ENCODE measurements at places on chromosomes 12 and 14.

DNA sequence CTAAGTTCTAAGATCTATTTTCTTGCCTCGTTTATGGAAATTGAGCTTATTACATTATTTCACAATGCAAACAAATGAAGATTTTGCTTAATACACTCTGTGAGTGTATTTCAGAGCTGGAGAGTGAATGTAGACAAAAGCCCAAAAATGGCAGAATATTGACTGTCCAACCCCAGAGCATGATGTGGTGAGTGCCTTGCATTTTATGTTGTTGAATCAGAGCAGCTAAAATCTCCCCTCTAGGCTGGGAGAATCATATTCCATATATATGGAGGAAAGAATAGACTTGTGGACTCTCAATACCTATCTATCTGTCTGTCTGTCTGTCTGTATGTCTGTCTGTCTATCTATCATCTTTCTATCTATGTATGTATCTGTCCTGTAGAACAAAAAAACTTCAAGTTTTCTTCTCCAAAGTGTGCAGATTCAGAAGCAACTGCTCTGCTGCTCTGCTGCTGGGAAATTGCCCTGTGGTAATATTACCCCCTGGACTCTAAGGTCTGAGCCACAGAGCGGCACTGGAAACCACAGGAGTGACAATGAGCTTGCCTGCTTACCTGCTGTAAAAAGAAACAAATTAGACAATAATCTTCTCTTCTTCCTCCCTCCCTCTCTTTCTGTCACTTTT, 209.4 kb upstream of the PRICKLE1 start:
- DNase-seq: no peak

DNA sequence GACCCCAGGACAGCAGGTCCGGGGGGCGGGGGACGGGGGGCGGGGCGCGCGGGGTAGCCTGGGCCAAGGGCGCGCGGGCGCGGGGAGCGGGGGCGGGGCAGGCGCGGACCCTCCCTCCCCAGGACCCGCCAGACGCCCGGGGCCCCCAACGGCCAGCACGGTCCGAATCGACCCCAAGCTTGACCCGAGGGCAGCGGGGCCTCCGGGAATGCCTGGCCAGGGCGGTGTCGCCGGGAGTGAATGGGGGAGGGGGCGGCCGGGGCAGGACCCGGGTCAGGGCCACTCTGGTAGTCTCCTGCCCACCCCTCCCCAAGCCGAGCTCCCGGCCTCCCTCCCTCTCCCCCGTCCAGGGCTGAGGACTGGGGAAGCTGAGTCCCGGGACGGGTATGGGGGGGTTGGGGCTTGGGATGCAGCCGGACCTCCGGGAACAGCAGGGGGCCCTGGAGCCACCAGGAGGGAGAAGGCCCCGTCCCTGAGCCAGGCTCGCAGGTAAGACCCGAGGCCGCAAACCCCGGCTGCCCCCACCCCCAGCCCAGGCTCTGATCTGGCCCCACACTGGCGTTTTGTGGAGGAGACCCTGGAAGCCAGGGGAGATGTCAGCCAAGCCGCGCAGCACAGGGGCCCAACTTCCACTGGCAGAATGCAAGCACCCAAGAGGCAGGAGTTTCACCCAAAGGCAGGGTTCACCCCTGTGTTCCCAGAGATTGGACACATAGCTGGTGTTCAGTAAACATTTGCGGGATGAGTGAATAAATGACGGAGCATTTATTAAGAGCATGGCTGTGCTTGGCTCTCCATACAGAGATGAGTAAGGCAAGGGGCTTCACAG, 545 bp upstream of the GALNT9 start:
- no peak for DNase-seq

DNA sequence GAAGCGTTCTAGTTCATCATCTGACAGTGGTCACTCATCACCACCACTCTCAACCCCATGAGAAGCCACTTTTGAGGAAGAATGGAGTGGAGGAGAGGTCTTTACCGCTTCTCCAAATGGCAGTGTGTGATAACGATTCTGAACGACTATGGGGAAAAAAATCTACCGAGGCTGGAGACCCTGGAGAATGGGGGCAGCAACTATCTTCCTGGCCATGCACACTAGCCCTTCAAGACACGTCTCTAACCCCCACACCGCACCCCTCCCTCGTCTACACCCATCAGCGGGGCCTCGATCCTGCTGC, 365 bp downstream of the ING4 start:
- no peak for DNase-seq

GRCh38 chr12:68100241-68100640, 59.3 kb downstream of the IFNG start:
- no peak for DNase-seq

DNA sequence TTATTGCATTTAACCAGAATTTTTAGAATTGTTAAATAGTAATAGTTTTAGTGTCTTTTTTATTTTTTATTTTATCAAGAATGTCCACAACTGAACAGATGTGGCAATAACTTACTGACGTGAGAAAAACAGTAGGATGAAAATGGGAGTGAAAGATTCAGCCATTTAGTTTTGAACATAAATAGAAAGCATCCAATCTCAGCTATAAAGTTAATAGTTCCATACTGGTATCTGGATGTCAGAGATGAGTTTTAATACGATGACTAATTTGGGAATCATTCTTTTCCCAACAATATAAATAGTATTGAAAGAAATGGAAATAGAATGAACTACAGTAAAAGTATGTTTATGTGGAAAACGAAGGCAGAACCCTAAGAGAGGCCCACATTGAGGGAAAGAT, 159.4 kb downstream of the EPS8 start:
- DNase-seq: no peak

GRCh38 chr14:65329911-65330310, 82.6 kb upstream of the FUT8 start:
- DNase-seq: no peak

DNA sequence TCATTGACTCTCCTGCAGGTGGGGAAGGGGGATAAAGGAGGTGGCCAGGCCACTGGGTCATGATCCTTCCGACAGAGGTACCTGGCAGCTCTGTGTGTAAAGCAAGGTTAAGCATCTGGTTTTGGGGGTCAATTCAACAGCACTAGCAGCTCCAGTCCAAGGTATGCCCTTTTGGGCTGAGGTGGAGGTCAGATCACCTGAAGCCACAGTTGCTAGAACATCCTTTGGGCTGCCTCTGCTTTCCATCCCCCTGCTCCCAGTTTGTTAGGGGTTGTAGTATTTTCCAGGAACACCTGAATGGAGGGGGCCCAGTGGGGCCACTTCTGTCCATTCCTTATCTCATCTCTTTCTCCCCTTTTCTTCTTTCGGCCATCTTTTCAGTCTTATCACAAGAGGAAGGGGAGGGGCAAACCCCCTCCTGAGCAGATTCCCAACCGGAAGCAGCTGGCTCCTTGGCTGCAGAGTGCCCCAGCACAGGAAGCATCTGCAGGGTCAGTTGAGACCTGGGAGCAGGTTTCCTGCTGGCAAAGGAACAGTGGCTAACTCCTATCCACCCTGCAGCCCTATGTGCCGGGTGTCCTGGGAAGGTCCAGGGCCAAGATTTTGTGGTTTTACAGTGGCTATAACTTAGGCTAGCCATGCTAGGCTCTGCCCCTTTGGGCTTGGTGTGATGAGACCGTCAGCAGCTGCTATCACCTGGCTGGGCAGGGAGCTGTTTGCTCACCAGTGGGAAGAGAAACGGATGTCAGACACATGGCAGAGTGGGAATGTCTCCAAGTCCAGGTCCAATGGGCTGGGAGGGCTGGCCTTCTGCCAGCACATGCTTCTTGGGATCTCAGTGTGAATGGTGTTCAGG, 40.2 kb downstream of the SH2B3 start:
- no peak for DNase-seq

GRCh38 chr12:90829044-90829443, 125.9 kb downstream of the CCER1 start:
- no peak for DNase-seq

DNA sequence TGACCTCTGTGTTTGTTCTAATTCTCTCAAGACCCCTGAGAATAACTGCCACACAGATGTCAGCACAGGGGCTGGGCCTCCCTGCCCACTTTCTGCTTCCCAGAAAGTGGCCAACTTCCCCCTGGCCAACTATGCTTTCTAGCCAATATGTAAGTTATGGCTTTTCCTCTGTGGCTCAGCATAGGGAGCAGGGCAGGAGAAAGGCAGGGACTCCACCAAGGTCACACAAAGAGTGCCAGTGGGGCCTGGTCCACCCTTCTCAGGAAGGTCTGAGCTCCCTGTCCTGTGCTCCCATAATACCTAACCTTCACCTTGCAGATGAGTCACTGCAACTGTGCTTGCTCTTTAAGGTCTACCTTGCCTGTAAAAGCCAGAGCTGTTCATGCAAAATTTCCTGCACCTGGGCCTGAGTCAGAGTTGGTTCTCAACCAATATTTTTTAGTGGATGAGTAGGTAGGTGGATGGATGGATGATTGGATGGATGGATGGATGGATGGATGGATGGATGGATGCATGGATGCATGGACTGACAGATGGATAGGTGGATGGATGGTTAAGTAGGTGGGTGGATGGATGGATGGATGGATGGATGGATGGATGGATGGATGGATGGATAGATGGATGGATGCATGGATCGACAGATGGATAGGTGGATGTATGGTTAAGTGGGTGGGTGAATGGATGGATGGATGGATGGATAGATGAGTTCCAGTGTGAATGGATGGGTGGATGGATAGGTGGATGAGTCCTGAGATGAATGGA, 64.2 kb downstream of the DIO3 start:
- no peak for DNase-seq

GRCh38 chr14:23091294-23092225, 3.4 kb downstream of the ACIN1 start:
- DNase-seq: no peak

DNA sequence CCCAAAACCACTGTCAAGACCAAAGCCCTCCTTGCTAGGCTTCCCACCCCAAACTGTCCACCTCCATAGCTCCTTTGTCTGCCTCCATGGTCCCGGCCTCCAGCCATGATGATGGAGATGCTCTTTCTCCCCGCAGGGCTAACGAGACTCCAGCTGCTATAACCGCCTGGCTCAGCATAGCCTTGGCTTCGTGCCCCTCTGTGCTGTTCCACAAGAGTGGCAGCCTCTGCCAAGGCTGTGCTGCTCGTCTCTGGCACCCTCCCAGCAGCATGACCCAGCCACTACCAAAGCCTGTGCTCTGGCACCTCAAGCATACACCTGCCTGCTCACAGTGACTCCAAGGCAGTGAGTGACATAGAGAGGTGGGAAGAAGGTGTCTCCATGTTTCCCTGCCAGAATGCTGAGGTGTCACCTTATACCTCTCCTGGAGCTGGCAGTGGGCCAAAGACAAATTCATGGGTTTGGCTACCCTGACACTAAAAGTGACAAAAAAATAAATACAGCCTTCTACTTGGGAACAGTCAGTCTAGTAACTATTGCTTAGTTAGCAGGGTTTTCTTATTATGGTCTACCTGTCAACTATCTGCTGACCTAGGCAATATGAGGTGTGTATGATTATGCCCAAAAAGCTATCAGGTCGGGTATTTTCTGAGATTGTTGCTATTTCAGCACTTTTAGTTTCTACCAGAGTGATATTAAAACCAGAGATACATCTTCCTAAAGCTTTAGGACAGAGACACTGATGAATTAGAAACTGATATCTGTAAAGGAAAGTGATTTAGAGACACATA, 16.1 kb upstream of the KRT73 start:
- DNase-seq: peak; percentile 60

DNA sequence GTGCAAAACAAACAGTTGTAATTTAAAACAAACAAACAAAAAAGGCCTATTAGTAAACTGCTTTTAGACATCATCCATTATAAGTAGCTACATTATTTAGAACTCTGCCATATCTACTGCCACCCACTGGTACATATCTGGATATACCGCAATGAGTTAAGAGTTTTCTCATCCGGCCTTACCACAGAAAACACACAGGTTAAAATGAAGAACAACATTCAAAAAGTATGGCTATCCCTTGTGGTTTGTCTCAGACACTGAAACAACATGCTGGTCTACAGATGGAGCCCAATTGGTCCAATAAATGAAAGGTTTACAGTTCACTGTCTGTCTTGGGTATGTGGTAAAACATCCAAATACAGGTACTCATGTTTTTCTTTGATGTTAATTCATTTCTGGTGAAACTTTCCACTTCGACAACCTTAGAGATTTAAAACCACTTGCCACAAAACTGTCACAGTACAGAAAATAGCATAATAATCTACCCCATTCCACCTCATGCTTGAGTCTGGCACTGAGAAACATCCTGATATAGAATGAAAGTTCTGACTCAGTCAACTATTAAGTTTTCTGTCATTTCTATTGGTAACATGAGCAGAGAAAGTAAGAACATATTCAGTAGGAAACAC, 354.3 kb downstream of the CEP128 start:
- no peak for DNase-seq

DNA sequence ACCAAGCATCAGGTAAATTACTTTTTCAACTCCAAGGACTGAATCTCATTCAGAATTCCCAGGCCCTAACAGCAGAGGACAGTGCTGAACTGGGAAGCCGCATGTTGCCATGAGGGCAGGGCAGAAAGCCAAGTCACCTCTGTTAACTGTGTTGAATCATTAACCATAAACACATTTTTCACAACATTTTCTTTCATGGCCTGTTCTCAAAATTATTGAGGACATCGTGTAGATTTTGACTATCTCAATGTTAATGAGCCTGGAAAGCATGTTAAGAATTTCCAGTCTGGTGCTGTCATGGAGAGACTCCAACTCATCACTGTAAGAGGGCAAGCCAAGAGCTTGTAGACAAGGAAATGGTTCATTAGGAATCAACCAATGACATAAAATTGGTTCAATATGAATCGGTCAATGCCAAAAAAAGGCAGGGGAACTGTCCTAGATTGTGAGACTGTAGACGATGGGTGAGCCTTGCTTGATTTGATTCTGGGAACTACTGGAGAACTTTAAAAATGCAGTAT, 33.7 kb downstream of the CPM start:
- DNase-seq: peak; percentile 31

- no peak for DNase-seq
These were observed 61.5 kb downstream of the KCNMB4 start for GRCh38 chr12:70427611-70428010.

DNA sequence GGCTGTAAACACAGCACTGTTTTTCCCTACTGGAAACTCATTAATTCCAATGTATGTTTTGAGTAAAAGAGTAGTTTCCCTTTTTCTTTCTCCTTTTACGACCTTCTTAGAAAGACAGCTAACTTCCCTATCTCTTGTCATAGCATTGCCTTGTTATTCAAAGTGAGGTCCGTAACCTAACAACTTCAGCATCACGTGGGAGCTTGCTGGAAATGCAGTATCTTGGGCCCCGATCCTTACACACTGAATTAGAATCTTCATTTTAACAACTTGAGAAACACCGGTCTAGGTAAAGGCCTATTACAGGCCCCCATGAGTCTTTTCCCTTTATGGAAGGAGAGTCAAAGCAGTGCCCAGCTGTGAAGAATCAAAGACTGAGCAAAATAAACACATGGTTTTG, 230.7 kb upstream of the PRKD1 start:
- DNase-seq: no peak

GRCh38 chr14:69093631-69094421, 59.1 kb downstream of the DCAF5 start:
- no peak for DNase-seq

GRCh38 chr12:89827592-89827991, 119.0 kb upstream of the ATP2B1 start:
- no peak for DNase-seq

- peak; percentile 21 for DNase-seq
These were observed 287.3 kb downstream of the BCL11B start for GRCh38 chr14:98984719-98985041.

GRCh38 chr14:41461380-41461779, 145.3 kb upstream of the LRFN5 start:
- DNase-seq: no peak
